ENCODE measurements at places on chromosomes 5 and 9. TPM values are rescaled to one million over a fixed set of nuclear protein-coding genes. Genes with fewer than 3 reads are reported as not detected.

The ACTL7B gene
- total RNA-seq, result not detected

The NRG2 gene
- 1.8 TPM for total RNA-seq

The PRDM9 gene
- total RNA-seq, result not detected

The PCDHAC1 gene
- total RNA-seq, result 0.51 TPM

The HAVCR2 gene
- 1.8 TPM for total RNA-seq

The ITGA1 gene
- 13.2 TPM for total RNA-seq

The C5orf52 gene
- not detected for total RNA-seq

The PCDHA1 gene
- total RNA-seq, result not detected

DNA sequence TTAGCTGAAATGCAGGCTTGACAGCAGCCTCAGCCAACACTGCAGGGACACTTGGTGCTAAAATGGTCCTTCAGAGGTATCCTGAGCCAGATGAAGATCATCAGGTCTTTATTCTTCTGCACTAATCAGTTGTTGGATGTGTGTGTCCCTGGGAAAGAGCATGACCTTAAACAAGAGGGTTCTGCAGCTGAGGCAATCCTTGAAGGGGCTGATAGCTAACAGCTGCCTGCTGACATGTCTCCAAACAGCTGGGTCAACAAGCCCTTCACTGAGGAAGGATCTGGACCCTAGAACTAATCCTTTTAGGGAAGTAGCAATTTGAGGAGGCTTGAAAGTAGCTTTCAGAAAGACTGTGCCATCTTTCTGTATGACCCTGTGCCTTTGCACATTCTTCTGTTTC lies 376.3 kb upstream of the ACTBL2 start:
- DNase-seq, result no peak

DNA sequence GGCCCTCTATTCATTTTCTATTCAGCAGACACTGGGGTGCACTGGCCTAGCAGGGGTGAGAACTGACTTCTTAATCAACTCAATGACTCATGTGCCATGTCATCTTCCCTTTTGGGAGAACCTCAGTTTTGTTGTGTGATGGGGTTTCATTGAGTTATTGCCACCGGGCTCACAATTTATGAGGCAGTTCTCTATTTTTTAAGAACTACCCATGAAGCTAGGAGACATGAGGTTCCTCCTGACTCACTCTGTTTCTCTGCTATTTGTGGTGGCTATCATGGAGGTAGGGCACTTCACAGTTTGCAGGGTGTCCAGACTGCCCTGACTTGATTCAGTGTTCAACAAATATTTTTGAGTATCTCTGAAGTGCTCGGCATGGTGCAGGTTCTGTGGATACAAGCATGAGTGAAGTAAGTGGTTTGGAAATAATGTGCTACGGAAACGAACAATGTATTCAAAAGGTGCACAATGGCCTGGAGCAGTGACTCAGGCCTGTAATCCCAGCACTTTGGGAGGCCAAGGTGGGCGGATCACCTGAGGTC lies 39.3 kb downstream of the SPARC start:
- no peak for DNase-seq

DNA sequence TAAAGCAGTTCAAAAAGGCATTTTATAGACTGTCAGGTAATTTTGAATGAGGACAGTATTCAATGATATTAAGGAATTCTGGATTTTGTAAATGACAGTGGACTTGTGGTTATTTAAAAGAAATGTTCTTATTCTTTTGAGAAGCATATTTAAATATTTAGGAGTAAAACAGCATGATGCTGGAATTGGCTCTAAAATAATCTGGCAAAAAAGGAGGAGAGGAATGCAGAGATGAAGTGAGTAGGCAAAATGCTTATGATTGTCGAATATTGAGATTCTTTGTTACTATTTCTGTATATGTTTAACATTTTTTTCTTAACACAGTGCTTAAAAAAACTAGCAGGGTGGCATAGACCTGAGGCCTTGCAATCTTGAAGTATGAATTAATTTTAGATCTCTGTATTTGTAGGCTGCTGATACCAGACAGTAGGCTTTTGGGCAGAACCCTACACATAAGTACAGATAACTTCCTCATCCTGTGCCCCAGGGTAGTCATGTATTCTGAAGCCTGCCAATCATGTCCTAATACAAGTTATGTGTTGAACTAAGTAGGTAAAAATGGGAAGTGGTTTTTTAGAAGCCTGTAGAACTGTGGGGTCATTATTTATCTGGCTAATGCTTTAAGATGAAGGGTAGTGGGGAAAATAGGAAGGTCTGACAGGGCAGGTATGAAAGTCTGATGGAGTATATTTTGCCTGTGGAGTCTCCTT lies 9.4 kb downstream of the CD180 start:
- no peak for DNase-seq

DNA sequence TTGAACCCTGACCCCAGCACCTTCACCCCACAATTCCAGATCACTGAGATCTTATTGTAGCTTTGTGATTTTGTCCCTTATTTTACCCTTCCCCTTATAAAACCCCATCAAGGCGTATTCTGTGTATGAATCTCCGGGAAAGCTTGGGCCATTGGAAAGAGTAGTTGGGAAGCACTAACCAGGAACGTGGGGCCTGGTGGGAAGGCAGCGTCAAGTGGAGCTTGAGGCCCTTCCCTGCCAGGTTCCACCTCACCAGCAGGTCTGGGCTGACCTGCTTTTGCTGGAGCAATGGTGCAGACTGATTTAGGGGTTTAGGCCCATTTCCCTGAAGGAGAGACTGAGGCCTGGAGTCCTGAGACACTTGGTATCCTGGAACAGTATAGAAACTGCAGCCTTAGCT lies 9.3 kb downstream of the PHF2 start:
- DNase-seq, result no peak

- DNase-seq, result no peak
These were observed 19.0 kb upstream of the TCOF1 start for GRCh38 chr5:150338546-150338945.

- peak; percentile 89 for DNase-seq
These were observed 69.7 kb downstream of the ARHGAP26 start for GRCh38 chr5:142839711-142840346.

GRCh38 chr9:134376386-134377142 lies 50.3 kb downstream of the RXRA start:
- DNase-seq, result no peak

DNA sequence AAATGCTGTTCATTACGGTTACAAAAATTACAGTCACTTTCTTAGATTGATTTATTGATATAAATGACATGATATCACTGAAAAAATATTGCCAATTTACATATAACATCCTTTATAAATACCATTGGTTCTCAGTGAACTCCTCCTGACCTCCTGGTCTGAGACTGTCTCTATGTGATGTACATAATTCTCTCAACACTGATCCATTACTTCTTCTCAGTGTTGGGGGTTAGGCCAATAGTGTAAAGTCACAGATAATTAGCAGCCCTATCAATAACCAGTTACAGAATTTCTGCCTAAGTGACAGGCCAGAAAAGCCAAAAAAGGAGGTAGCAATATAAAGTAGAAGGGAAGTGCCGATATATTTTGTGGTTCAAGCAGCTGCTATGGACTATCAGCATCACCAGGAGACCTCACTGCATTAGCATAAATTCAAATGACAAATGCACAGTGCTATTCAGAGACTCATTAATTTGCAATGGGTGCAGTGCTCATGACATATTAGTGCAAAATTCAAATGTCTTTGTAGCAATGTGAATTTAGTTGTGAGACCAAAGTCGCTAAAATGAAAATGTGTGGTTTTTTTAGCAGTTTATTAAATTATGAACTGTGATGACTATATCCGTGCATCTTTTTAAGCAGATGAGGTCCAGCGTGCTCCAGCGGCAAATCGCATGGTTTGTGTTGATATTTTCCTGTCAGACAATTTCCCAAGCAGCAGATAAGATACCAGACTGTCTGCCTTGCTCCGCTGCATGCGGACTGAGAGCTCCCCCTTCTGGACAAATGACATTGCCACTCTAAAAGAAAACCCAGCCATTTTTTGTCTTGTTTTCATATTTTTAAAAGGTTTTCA lies 144.6 kb downstream of the CETN3 start:
- DNase-seq, result peak; percentile 67

DNA sequence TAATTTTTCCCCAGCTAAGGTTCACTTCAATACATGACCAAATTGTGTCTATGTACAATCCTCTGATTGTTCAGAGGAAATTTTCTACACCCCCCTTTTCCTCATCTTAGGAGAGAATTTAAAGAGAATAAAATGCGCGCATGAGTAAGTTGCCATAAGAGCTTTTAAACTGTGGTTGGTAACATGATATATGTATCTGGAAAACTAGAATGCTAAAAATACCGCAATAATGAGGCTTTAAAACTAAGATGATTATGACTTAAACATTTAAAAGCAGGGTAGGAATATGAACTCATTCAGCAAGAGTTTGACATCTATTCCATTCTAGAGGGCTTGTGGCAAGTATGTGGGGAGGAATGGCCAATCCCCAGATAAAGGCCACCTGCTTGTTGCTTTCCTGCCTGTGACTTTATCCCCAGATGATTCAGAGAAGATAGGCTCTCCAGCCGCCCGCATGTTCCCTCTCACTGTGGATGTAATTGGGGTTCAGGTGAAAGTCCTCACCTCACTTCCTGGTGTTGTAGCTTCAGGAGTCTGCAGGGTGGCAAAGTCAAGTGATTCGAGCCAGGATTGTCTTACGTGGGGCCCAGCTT lies 26.5 kb upstream of the BASP1 start:
- DNase-seq, result no peak

DNA sequence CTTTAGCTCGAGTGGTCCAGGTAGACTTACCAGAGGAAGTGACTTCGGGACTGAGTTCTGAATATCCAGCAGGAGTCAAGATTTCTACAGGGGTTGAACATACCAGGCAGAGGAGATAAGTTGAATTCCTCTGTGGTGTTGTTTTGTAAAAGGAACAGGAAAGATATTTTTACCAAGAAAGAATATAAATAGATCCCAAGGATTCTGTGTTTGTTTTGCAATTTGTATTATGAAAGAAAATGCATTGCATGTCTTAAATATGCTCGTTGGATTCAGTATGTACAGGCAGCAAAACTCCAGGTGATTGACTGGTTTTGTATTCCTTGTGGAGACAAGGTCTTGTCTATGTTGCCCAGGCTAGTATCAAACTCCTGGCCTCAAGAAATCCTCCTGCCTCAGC lies 197.8 kb downstream of the FRMD3 start:
- no peak for DNase-seq

GRCh38 chr9:74755355-74755754 lies 132.4 kb downstream of the TRPM6 start:
- DNase-seq, result no peak

DNA sequence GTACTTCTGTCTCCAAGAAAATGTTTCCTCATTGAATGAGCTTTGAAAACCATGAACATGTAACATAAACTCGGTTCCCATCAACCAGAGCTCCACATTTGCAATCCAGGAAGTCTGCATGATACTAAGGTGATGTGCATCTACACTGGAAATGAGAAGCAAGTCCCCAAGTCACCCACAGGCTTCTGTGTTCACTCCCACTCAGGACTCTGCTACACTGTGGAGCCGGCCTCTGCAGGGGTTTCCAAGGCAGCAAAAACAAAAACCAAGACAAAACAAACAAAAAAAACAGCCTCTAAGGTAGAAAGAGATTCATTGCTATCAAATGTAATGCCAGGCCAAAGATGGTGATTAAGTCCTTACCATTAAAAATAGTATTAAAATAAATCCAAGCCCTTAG lies 593.7 kb downstream of the IRX1 start:
- no peak for DNase-seq

- no peak for DNase-seq
These were observed 311.9 kb upstream of the TLE4 start for GRCh38 chr9:79259858-79260257.
